ENCODE measurements at places on chromosomes 4 and X.

DNA sequence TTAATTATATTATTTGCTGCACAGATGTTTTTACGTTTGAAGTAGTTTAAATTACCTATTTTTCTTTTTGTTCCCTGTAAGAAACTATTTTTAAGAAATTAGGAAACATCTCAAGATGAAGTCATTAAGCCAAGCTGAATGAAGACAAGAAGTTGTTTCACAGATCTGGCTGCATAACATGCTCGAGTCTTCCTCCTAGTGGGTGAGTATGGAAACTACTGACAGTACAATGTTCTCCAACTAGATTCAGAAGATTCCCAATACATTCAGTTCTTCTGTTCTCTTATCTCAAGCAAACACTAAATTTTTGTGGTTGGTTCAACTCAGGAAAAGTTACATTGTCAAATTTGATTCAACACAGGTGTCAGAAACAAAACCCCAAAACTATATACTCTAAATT, 256.8 kb upstream of the VCX start:
- DNase-seq: no peak

DNA sequence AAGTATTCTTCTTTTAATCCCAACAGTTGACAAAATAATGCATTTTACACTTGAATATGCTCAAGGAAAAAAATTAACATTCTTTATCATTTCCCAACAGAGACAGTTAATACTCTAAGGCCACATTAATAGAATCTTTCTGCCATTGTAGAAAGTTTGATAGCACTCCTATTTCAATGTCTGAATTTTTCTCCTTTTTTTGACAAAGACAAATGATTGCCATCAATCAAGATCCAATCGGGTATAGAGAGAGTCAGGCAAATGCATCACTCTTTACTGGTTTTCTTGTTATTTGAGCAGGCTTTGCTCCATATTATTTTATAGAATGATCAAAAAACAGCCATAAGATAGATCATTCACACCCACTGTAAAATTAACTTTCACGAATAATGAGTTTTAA, 46.1 kb downstream of the MAB21L2 start:
- no peak for DNase-seq

GRCh38 chr4:143473334-143474126, 40.0 kb upstream of the SMARCA5 start:
- peak; percentile 4 for DNase-seq

DNA sequence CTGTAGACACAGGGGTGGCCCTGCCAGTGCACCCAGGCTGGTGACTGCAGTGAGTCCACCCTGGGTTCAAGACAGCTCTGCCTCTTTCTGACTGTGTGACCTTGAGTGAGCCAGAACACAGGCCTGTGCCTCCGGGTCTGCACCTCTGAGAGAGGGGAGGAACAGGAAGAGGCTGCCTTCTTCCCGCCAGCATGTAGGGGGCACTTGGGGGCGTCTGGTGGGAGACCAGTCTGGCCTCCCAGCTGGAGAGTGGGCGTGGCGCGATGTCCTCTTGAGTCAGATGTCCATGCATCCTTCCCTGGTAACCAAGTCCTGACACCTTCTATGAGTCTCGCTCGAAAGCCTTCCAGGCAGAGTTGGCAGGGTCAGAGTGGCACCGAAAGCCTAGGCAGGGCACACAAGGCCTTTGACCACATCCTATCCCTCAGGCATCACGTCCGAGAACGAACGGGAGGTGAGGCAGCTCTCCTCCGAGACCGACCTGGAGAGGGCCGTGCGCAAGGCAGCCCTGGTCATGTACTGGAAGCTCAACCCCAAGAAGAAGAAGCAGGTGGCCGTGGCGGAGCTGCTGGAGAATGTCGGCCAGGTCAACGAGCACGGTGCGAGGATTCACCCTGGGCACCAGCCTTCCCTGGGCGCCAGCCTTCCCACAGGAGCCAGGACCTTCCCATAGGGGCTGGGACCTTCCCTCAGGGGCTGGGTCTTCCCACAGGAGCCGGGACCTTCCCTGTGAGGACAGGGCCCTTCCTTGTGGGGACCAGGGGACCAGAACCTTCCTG, 21.3 kb downstream of the WFS1 start:
- no peak for DNase-seq

DNA sequence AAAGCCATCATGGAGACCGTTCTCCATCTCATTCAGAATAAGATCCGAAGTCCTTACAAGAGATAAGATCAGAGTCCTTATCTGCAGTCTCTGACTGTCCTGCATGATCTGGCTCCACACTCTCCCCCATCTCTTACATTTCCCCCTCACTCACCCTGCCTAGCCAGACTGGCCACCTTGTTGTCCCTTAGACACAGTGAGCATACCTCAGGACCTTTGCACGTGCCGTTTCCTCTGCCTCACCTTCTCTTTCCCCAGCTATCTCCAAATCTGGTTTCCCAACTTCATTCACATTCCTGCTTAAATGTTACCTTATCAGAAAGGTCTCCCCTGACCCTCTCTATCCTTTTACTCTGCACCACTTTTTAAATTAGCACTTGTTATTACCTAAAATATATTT, 44.0 kb downstream of the KLHL5 start:
- no peak for DNase-seq

- DNase-seq: no peak
Observed at GRCh38 chr4:52600275-52600674, 58.8 kb downstream of the USP46 start.

GRCh38 chr4:8568068-8568668, 12.0 kb upstream of the GPR78 start:
- DNase-seq: no peak

DNA sequence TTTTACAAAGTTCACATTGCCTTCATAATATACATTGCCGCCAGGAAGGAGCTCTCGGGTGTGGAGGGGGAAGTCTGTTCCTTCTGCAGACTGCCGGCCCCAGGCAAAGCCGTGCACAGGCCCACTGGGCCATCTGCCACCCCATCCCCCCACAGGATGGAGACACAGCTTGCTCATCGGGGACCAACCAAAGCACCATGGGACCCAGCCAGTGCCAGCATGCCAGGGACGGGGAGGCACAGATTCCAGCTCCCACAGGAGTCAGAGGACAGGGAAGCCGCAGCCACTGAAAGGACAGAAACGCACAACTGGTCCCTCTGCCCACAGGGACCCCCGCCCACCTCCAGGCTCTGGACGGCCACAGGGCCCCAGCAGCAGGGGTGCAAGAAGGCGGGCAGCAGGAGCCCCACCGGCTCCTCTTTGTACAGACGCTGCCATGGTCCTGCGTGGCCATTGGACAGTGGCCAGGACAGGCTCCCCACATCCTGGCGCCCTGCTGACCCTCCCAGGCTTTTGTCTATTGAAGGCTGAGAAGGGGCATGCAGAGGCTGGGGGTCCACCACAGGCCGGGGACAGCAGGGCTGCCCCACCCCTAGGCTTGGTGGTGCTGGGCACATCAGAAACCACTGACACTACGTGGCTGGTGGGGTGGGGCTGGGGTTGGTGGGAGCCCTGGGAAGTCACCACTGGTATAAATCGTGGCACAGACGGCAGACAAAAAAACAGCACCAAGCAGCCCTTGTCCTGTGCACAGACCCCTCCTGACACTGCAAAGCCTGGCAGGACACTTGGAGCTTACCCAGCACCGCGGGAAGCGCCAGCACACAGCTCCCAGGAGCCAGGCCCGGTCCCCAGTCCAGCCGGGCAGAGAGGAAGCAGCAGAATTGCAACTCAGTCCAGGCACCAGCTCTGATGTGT, 89.0 kb downstream of the FAM53A start:
- no peak for DNase-seq

DNA sequence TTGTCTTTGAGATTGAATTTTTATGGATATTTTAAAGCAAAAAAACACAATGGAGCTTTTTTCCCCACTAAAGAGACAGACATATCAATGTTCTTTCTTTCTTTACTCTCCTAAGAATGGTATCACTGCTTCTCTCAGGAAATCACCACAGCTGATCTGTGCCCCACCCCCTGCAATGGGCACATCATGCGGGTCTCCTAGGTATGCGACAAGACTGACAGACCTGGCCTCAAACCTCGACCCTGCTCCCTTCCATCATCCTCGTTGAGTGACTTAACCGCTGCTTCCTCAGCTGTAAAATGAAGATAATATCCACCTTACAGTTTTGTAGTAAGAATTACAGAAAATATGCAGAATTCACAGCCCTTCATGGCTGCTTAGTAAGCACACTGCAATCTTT, 58.3 kb downstream of the LEF1 start:
- no peak for DNase-seq

Measured in common myeloid progenitor, CD34-positive (primary cell).